Stromal cell of bone marrow (primary cell): ENCODE measurements at places on chromosomes 3 and 15.

GRCh38 chr3:156551746-156552145 is 3.2 kb downstream of the SSR3 start:
- DNase-seq = peak; percentile 50

- DNase-seq = peak; percentile 29
Measured at GRCh38 chr3:112813723-112814171, 32.9 kb downstream of the CD200R1L start.

- DNase-seq = peak; percentile 43
Measured at GRCh38 chr15:76996526-76997401, 1.8 kb downstream of the PSTPIP1 start.

GRCh38 chr3:49785565-49786356 is 581 bp downstream of the IP6K1 start:
- DNase-seq = no peak

- no peak for DNase-seq
Measured at GRCh38 chr15:23567921-23568320, 2.4 kb downstream of the MKRN3 start.

DNA sequence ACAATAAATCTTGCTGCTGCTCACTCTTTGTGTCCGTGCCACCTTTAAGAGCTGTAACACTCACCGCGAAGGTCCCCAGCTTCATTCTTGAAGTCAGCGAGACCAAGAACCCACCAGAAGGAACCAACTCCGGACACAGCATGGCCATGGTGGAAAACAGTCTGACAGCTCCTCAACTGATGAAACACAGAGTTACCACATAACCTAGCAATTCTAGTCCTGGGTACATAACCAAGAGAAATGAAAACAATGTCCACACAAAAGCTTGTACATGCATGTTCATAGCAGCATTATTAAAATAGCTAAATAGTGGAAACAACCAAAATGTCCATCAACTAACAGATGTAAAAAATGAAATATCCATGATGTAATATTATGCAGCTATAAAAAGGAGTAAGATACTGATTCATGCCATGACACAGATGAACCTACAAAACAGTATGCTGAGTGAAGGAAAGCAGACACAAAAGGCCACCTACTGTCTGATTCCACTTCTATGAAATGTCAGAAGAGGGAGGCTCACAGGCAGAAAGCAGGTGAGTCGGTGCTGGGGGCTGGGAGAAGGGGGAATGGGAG is 36.8 kb downstream of the VGLL4 start:
- DNase-seq = no peak

DNA sequence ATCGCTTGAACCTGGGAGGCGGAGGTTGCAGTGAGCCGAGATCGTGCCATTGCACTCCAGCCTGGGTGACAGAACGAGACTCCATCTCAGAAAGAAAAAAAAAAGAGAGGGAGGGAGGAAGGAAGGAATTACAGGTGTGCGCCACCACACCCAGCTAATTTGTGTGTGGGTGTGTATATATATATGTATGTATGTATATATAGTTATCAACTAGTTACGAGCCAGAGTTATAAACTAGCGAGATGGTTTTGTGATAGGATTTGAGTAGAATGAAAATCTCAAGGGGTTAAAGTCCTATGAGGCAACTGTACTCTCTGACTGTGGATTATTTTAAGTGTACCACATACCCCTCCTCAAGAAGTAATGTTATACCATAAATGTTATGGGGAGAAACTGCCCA is 50.9 kb upstream of the SIN3A start:
- no peak for DNase-seq

DNA sequence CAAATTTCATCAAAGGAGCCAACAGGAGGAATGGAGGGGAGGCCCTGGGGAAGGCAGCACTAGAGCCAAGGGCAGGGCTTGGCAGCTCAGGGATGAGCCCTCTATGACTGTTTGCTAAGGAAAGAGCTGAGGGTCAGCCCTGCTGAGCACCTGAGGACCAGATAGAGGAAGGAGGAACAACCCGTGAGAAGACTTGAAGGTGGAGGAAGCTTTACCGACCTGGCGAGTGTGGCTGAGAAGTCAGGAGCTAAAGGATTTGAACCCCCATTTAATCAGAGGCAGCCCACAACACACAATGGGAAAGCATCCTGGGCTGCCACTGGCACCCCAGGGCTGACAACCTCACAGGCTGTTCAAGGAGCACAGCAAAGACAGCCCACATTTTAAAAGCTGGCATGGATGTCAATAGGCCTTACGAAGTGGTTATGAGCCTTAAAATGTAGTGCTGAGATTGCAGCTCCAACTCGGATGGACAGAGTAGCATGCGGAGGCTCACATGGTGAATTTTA is 20.7 kb upstream of the LRRC2 start:
- no peak for DNase-seq

DNA sequence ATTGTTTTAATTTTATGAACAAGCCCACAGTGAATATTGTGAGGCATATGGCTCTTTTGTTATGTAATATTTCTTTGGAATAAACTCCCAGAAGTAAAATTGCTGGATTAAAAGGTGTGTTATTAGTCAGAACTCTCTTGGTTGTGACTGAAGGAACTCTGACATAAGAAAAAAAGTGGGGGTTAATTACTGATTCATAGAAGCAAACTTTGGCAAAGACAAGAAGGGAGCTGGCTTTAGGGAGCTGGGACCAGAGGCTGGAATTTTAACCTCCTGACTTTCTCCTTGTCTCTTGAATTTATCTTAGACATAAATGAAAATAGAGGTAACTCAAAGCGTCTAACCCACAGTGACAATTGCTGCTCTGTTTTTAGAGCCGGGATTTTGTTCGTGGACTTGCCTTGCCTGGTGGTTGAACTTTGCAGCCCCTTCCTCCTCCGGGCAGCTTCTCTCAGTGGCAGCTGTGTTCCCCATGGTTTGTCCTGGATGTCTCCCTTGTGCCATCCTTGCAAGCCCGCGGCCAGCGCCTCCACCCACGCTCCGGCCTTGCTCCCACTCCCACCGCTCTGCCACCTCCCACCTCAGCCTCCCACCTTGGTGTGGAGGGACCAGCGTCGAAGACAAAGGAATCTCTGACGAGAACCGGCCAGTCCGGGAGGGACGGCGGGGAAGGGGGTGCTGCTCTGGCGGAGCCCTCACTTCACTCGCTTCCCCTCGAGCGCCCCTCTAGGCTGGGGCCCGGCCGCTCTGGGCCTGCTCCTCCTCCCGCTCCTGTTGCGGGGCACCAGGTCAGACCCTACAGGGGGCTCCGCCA is 28.0 kb downstream of the ARHGAP31 start:
- DNase-seq = no peak

GRCh38 chr3:120459196-120459595 is 8.4 kb upstream of the FSTL1 start:
- DNase-seq = no peak

GRCh38 chr3:14430053-14430452 is 27.6 kb downstream of the SLC6A6 start:
- DNase-seq = no peak

- DNase-seq = no peak
Measured at GRCh38 chr3:46008058-46008457, 12.4 kb upstream of the FYCO1 start.

DNA sequence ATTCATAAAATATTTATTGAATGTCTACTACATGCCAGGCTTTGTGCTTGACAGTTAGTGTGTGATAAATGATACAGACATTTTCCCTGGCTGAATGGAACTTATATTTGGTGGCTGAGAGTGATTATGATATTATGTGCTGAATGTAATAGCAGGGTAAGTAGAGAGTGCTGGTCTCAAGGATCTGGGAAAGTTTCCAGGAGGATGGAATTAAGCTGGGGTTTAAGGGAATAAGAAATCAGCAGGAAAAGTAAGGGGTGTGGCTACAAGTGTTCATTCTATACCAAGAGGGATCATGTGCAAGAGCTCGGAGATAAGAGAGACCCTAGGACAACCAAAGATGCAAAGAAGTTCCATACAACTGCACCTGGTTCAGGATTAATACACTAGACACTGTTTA is 500.1 kb upstream of the CFAP20DC start:
- DNase-seq = no peak

DNA sequence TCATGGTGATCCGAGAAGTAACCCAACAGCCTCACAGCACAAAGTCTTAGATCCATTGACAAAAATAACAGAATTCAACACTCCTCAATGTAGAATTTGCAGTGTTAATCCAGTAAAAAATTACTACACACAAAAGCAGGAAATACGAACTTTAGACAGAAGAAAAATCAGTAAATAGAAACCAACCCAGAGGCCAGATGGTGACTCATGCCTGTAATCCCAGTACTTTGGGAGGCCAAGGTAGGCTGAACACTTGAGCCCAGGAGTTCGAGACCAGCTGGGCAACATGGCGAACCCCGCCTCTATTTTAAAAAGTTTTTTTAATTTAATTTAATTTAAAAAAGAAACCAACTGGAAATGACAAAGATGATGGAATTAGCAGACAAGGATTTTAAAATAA is 36.1 kb downstream of the SELENOT start:
- no peak for DNase-seq

DNA sequence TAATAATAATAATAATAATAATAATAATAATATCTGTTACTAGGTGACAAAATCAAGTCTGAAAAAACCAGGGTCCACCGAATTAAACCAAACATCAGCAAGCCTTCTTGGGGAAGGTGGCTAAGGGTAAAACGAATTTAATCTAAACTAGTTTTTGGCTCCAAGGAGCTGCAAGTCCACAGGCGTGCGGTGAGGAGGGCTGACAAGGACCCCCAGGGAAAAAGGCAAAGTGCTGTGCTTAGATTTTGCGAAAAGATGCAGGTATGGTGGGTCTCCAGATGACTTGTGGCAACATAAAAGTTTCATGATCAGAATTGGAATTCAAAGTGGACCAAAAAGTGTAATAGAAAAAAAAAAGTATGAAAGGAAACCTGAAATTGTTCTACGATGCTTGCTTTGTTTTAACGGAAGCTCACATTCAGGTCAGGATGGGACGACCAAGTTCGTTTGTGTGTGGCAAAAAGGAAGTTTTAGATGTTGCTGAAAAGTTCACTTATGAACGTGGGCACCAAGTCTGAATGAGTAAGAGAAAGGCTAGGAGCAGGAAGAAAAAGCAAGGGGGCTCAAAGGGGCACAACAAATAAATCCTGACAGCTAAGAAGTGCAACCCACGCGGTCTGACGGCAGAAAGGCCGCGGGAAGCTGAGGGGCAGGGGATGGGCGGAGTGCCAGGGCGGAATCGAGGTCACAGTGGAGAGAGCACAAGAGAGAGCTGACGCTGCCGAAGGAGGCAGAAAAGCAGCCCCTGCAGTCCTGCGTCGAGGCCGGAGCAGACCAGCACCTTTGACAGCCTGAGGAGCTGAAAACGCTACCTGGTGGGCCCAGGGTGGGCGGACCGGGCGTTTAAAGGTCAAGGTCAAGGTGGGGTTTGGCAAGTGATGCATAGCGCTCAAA is 1.1 kb downstream of the WDR82 start:
- DNase-seq = no peak

- DNase-seq = no peak
Measured at GRCh38 chr3:166446986-166447385, 609.8 kb upstream of the BCHE start.

- DNase-seq = peak; percentile 54
Measured at GRCh38 chr3:113769551-113769950, 22.7 kb downstream of the ATP6V1A start.

DNA sequence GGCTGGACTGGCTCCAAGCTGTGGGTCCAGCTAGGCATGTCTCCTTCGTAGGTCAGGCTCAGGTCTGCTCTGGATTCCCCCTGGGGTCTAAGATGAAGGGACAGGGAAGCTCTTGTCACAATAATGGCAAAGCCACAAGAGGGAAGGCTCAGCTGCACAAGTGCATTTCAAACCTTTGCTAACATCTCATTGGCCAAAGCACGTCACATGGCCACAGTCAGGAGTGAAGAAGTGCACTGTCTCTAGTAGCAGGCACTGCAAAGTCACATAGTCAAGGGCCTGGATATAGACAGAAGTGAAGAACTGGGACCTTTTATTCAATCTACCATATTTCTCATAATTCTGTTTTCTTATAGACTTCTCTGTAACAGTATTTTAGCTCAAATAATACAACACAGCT is 20.1 kb downstream of the DLEC1 start:
- no peak for DNase-seq

- no peak for DNase-seq
Measured at GRCh38 chr3:52820736-52821135, 9.7 kb downstream of the ITIH4 start.

GRCh38 chr3:33750211-33750548 is 32.1 kb upstream of the CLASP2 start:
- no peak for DNase-seq
